G401 (cell line): ENCODE measurements at places on chromosomes 2 and 18. TPM values are rescaled to one million over a fixed set of nuclear protein-coding genes. Genes with fewer than 3 reads are reported as not detected.

Gene RUFY4
- not detected in 2 replicates for total RNA-seq

DNA sequence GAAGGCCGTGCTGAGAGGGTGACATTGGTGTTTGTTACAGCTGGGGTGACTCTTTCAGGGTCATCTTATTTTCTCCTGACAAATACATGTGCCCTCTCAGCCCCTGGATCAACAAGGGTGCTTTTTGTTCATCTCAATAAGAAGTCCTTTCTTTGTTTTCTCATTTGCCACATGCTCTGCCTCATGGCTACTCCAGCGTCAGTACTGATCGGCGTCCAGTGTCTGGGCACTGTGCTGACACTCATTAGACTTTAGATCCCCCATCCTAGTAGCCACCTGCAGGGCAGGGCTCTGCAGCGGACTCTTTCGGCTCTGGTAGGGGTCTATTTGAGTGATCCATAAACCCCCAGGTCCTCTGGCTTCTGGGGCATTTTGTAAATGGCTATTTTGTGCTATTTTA lies 38.4 kb downstream of the NPPC start:
- no peak for DNase-seq

DNA sequence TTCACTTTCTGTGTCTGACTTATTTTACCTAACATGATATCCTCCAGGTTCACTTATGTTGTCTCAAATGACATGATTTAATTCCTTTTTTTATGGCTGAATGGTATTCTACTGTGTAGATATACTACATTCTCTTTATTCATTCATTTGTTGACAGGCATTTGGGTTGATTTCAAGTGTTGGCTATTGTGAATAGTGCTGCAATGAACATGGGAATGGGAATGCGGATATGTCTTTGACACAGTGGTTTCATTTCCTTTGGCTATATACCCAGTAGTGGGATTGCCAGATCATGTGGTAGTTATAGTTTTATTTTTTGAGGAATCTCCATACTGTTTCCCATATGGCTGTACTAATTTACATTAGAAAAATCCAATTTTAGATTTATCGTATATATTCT lies 195.4 kb upstream of the KLHL14 start:
- no peak for DNase-seq

- no peak for DNase-seq
Observed at GRCh38 chr2:239431536-239431935, 30.7 kb upstream of the HDAC4 start.

- DNase-seq, result no peak
Observed at GRCh38 chr2:197348721-197349360, 38.3 kb upstream of the ANKRD44 start.

DNA sequence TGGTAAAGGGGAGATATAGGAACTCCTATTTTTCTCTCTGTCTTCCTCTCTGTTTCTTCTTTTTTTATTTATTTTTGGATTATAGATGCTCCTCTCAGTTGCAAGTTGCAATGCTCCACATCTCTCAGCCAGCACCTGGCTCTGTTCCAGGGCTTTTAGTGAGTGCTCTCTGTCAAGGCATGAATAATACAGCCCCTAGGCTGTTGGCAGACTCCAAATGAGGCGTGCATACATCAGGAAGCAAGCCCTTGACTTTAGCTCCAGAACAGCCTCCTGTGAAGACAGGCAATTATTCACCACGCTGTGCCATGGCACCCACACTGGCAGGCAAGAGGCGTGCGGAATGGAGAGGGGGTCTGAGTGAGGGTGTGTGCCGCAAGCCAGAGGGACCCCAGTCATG lies 228.1 kb upstream of the PXDN start:
- peak; percentile 76 for DNase-seq
